ENCODE measurements at places on chromosomes 1 and 21. TPM values are rescaled to one million over a fixed set of nuclear protein-coding genes. Genes with fewer than 3 reads are reported as not detected.
A peak's percentile ranks its signal among the peaks of the same experiment; 100 is the strongest.

- DNase-seq = peak; percentile 43
Measured at GRCh38 chr1:192812420-192813209, 3.8 kb downstream of the RGS2 start.

- DNase-seq = peak; percentile 6
Measured at GRCh38 chr1:14404862-14405301, 193.6 kb upstream of the KAZN start.

- DNase-seq = no peak
Measured at GRCh38 chr21:25701529-25701928, 33.2 kb downstream of the ATP5PF start.

DNA sequence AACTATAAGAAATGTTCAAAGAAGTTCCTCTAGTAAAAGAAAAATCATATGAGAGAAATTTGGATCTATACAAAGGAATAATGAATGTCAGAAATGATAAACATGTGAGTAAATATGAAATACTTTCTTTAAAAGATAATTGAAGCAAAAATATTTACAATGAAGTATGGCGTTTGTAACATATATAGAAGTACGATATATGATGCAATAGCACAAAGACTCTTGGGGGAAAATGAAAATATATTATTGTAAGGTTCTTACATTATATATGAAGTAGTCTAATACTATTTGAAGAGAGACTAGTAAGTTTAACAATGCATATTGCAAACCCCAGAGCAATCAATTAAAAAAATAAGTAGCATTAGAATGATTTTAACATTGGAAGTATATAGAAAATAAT is 20.3 kb upstream of the CCN1 start:
- DNase-seq = no peak

- DNase-seq = no peak
Measured at GRCh38 chr1:182066934-182067333, 5.4 kb upstream of the ZNF648 start.

DNA sequence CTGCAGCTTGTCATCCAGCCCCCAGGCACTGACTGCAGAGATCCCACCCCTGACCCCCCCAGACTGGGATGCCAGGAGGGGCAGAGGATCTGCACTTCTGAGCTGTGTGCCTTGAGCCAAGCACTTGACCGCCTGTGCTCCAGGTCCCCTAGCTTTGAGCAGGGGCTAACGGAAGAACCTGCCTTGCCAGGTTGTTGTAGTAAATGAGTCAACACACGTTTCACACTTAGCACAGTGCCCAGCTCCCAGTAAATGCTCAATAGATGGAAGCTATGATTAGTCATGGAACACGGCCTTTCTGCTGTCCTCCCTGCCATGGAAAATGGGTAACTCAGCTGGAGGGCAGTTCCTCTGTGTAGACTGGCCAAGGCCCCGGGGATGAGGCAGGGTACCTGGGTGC is 24.1 kb downstream of the IFFO2 start:
- DNase-seq = peak; percentile 52

DEPDC1 gene
- polyA plus RNA-seq = 7.4 TPM

FCMR gene
- 0.09 TPM for polyA plus RNA-seq
